ENCODE measurements at places on chromosomes 7 and 10. TPM values are rescaled to one million over a fixed set of nuclear protein-coding genes. Genes with fewer than 3 reads are reported as not detected.
A peak's percentile ranks its signal among the peaks of the same experiment; 100 is the strongest.

The ACSM6 gene
- total RNA-seq: not detected

- DNase-seq: no peak
Observed at GRCh38 chr10:76645341-76645740, 992.3 kb downstream of the KCNMA1 start.

GRCh38 chr7:147413557-147413870 lies 1177.1 kb upstream of the C7orf33 start:
- DNase-seq: peak; percentile 33

The NEUROD6 gene
- total RNA-seq: not detected

DNA sequence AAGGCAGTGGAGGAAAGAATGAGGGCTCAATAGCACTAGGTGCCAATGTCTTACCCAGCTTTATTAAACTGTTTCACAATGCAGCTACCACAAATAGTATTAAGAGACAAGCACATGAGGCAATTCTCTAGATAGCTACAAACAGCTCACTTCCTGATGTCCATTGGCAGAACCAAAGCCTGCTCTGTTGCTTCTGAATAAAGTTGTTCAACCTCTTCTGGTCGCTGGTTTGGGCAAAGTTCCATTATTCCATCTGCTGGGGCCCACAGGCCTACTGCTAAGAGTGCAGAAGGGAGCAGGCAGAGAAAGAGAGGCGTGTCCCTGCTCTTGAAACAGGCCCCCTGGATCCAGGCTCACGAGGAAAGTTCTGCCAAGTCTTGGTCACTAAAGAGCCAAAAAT lies 173.9 kb downstream of the ZNF438 start:
- peak; percentile 62 for DNase-seq

DNA sequence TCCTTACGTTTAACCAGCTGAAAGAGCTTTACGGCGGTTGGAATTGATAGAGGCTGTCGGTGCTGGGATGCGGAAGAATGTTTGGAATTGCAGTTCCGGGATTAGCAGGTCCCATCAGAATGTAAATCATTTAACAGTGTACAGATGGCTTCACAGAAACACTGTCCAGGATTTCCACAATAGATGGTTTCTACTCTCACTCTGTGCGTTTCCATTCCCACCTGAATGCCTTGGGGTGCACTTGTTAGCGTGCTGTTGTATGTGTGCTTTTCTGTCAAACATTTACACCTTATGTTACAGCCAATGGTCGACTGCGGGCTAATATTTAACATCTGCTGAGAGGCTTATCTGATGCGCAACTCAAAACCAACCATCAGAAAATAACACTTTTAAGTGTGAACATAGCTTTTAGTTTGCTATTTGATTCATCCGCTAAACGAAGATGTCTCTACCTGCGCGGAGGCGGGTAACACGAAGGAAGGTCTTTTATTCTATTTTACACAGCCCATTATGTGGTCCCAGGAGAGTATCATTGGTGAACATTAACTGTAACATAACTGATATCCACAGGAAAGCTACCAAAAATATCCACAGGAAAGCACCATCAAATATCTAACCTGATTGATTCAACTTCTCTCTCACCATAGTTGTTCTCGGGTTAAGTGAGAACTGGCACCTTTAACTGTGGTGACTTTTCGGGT lies 179.0 kb downstream of the PRPF18 start:
- DNase-seq: no peak

The TMEM184A gene
- 0.06 TPM for total RNA-seq

GRCh38 chr7:128906001-128906765 lies 4.3 kb downstream of the KCP start:
- no peak for DNase-seq

The ELMO1 gene
- not detected for total RNA-seq

- DNase-seq: peak; percentile 75
Observed at GRCh38 chr7:29988424-29989256, 961 bp downstream of the SCRN1 start.

The FOXK1 gene
- 20.5 TPM for total RNA-seq

The DPP6 gene
- not detected for total RNA-seq

DNA sequence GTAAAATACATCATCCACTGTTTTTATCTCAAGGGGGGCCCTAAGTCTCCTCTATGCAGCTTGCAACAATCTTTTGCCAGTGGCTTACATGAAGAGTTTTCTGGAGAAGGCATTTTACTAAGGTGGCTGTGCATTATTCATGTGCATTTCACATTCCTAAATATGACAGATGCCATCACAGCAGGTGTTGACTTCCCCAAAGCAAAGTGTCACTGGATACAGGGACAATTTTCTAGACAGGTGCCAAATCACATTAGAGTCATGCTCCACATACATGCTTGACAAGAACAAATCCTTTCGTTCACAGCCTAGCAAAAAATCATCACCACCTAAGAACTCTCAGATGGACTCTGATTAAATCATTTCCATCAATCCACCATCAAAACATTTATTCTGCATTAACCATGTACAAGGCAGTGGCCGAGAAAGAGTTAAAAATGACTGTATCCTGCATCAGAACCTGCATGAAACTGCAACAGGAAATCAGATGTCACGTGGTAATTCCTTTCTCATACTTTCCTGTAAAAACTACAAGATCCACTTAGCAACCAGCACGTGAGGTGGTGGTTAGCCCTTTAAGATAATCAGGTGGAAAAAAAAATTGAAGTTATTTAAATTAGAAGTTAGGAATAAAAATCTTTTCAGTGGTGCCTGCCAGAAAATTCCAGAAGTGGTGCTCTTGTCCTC lies 88.2 kb upstream of the AFAP1L2 start:
- no peak for DNase-seq

DNA sequence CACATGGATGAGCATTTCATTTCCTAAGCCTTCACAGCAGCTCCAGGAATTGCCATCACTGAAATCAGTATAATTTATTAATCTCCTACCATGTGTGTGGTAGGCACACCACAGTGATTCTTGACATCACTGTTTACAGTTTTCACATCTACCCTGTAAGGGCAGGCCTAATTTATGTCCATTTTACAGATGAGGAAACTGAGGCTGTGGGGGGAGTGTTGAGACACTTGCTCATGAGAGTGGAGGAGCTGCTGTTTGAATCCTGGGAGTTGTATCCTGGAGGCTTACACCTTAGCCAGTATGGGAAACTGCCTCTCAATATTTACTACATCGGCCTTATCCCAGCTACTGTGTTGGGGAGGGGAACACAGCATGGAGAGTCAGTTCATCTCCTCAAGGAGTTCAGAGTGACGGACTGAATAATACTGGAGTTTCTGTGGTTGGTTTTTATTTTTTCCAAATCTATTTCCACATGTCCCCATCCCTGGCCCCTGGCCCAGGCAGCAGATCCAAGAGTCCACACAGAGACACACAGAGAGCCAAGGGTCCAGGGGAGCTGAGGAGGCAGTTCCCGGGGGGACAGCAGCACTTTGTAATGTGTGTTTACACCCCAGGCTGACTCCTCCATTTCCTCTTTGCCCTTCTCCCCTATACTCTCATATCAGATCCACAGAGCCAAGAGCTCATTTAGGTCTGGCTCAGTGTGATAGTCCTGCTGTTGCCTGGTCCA lies 13.2 kb downstream of the UBTD1 start:
- DNase-seq: no peak

- no peak for DNase-seq
Observed at GRCh38 chr7:33369888-33370287, 240.5 kb downstream of the BBS9 start.

DNA sequence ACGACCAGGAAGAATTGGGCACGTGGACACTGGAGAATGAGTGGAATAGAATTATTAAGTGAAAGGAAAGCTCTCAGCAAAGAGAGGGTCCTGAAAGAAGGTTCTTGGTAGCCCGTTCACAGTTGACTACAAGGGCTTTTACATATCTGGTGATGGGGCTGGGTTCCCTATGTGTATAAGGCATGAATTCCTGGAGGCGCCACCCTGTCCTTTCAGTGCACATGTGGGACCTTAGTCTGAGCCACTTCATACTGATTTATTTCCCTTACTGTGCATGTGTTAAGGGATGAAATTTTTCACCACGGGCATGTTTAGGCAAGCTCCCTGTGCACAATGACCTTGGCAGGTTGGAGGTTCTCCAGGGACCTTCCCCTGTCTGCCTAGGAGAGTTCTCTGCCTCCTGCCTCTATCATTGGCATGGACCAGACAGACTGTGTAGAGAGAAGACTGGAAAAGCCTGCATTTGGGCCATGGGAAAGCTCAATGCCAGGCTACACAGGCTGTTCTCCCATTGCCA lies 145.9 kb upstream of the ITGB1 start:
- DNase-seq: no peak

The EPDR1 gene
- total RNA-seq: 99.6 TPM

DNA sequence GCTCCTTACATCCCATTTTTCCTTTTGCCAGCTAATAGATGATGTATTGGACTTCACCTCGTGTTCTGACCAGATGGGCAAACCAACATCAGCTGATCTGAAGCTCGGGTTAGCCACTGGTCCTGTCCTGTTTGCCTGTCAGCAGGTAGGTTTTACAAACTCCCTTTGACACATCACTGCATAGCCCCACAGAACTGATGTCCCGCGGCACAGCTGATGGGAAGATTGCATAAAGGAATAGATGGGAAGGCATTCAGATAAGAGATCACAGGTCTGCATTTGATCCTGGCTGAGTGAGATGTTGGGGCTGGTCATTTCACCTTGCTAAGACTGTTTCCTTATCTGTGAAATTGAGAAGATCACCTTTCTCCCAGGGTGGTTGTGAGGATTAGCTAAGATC lies 37.9 kb downstream of the PDSS1 start:
- no peak for DNase-seq

The CDNF gene
- 0.96 TPM for total RNA-seq

The GPR141 gene
- total RNA-seq: not detected

All from LHCN-M2 (cell line).